ENCODE measurements at places on chromosomes 13 and 19.

DNA sequence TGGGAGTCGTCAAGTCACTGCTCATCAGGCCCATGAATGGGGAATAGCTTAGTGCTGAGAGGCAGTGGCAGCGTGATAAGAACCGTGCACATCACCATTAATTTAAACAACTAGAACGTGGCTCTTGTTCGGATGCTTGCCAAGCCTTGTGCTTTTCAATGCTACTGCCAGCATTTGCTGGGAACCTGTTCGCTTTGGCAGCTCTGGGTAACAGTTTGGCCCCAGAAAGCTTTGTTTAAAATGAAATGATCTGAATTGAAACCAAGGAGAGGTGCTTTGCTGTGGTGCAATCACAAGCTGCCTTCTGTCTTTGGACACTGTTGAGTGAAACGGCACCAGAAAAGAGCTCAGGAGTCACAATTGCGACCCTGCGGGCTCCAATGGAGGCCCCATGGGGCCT, 53.5 kb upstream of the OLFM4 start:
- no peak for DNase-seq

DNA sequence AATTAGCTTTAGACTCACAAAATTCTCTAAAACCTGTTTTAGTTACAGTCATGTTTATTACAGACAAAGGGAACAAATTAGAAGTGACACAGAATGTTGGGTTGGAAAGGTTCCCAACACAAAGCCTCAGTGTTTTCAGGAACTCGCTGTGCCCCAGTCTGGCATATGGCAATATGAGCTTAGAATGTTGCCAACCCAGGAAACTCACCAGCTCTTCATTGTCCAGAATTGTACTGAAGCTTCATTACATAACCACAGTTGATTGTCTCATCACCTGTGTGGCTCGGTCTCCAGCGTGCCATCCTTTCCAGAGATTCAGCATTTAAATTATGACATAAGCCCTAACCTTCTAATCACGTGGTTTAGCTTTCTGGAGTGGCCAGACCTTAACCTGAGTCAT, 19.1 kb downstream of the ZNF264 start:
- DNase-seq, result no peak

GRCh38 chr13:24179486-24179850, 18.9 kb downstream of the SPATA13 start:
- peak; percentile 85 for DNase-seq

GRCh38 chr13:112725346-112726015, 35.6 kb downstream of the ATP11A start:
- no peak for DNase-seq

DNA sequence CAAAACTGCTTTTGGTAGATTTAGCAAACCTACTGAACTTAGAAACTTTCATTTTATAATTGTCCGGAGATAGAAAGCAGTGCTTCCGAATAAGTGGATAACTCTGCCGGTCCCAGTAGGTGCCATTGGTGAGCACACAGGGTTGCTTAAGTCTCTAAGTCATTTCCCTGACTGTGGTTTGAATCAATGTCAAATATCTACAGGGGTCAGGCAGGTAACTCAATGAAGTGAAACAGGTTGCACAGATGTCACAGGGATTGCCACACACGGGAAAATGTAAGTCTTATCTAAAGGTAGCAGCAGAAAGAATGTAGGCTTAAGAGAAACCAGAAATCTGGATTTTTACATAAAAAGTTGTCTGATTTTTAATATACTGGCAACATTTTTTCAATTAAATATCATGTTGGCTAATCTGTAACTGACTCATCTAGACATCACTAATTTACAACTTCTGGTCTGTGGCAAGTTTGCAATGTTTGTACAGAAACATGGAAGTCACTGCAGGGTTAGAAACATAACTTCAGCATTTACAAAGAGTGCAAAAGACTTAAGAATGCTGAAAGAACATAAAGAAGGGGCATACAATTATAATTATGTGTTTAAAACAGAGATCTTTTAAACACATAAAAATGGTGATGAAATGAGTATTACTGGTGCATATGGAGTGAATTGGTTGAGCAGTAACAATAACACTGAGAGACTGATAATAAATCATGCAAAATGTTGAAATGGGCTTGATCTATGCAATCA, 14.3 kb upstream of the LRRC63 start:
- no peak for DNase-seq

- DNase-seq, result no peak
Observed at GRCh38 chr13:72109863-72110262, 242.9 kb upstream of the DACH1 start.

GRCh38 chr19:56765137-56765536, 75.4 kb downstream of the PEG3 start:
- DNase-seq, result no peak

DNA sequence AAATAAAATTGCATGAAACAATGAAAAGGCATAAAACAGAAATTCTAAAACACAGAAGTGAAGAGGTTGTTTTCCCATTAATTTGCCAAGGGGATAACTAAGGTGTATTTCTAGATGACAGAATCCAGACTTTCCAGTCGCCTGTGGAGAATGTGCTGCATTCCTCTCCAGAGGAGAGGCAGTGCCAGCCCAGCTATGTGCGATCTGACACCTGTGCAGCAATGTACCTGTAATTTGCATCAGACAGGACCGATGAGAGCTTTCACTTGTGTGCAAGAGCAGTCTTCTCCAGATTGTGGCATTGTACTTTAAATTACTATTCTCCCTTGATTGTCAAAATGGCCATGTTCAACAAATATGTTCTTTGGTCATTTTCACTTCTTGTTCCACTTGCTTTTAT, 1037.9 kb downstream of the EFNB2 start:
- no peak for DNase-seq

- no peak for DNase-seq
Observed at GRCh38 chr13:40163066-40164000, 503.1 kb downstream of the FOXO1 start.

- DNase-seq, result no peak
Observed at GRCh38 chr19:406135-406781, 2.7 kb downstream of the C2CD4C start.

DNA sequence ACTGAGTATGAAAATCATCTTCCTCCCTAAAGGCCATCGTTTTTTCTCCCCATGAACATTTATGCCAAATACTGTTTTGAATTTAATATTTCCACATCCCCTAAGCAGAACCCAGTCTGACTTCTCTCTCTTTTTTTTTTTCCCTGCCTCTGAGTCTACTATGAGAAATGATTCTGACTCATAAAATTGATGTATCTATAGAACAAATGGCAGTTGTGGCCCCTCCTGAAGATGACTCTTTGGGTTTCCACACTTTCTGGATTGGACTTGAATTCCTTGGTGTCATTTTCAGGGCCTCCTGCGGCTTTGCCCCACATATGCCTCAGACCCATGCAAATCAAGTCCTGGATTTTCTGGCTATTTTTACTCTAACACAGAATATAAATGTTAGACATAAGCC, 22.7 kb upstream of the NAXD start:
- DNase-seq, result no peak

- no peak for DNase-seq
Observed at GRCh38 chr19:35992907-35993765, 1.9 kb upstream of the SDHAF1 start.

- no peak for DNase-seq
Observed at GRCh38 chr13:104954210-104954609, 1581.3 kb downstream of the EFNB2 start.

DNA sequence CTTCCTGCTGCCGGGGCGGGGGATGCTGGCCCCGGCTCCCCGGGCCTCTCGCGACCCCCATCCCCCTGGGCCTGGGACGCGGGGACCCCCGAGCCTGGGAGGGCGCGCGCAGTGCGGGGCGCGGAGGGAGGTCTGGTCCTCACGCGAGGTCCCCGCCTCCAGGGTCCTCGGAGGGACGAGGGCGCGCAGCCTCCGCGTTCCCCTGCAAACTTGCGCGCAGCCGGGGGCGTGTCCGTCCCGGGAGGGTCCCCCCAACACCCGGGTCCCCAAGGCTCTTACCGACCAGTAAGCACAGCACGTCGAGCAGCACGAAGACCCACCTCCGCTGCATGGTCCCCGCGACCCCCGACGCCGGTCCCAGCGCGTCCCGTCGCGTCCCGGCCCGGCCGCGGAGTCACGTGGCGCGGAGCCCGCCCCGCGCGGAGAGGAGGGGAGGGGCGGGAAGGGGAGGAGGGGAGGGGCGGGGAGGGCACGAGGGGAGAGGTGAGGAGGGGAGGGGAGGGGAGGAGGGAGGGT, at the start of gene PLPP2:
Gene PLPP2, minus strand, starts transcription at position 398 of the 516 bp plus-strand sequence. Its CDS starts 67 bp downstream, at position 331.
- no peak for DNase-seq

- DNase-seq, result no peak
Observed at GRCh38 chr19:15563325-15563794, 51.7 kb upstream of the CYP4F8 start.

DNA sequence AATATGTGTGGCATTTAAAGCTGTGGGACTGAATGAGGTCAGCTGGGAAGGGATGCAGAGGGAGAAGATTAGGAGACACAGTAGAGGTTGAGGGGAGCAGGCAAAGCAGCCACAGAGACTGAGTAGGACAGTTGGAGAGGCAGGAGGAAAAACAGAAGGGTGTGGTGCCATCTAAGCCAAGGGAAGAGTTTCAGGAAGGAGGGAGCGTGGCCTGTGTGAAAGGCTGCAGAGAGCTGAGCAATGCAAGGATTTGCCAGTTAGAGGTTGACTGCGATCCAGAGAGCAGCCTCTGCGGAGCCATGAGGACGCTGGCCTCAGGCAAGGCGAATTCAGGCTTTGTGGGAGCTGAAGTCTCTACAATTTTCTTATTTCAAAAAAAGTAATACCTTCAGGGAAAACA, 28.9 kb downstream of the SOX21 start:
- DNase-seq, result no peak

GRCh38 chr13:109989155-109989554, 202.8 kb upstream of the IRS2 start:
- DNase-seq, result no peak

DNA sequence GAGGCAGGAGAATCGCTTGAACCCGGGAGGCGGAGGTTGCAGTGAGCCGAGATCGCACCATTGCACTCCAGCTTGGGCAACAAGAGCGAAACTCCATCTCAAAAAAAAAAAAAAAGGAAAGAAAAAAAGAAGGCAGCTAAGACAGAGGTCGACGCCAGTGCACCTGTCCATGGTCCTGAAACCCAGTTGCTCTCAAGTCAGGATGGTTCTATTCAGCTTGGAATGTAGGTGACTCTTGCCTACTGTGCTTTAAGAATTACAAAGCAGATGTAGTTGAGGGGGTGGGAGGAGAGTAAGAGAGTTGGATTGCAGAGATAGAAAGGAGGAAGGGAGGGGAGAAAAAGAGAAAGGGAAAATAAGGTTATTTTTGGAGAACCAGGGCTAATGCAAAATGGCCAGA, 18.7 kb downstream of the CACNG7 start:
- peak; percentile 74 for DNase-seq

DNA sequence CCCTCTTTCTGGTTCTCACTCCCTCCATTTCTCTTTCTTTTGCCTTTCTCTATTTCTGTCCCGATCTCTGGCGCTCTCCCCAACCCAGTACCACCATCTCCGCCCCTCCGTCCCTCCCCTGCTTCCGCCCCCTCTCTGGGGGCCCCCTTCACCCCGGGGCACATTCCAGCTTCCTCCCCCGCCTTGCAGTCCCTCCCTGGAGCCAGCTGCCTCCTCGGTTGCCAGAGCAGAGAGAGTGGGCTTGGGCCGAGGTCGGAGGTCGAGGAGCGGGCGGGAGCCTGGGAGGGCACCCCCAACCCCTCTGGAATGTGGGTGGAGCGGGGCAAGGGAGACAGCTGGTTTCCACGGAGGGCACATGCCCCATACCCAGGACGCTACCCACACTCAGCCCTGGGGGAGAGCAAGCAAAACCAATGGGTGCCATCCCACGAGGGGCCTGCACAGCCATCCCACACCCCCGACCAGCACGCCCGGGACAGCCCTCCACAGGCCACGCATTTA, 6.5 kb upstream of the CIRBP start:
- DNase-seq, result no peak

GRCh38 chr13:105961438-105961837, 574.0 kb downstream of the EFNB2 start:
- DNase-seq, result no peak

GRCh38 chr19:48991873-48992580, 1.1 kb downstream of the GYS1 start:
- DNase-seq, result peak; percentile 56

DNA sequence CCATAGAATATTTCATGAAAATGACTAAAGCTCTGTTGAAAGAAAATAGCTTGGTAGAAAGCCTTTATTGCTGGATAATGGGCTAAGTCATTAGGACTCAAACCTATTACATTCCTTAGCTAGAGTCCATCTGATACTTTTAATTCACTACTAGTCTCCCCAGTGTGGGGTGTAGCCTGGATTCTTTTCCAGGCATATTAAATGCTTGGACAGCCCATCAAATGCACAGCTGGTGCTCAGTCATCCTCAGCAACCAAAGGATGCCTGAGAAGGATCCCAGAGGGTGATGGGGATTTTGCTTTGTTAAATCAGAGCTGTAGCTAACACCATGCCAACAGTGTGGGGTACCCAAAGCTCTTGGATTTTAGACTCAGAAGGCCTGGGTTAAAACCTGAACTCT, 153.5 kb downstream of the DLEU7 start:
- no peak for DNase-seq
